ENCODE measurements at places on chromosomes 4 and X. TPM values are rescaled to one million over a fixed set of nuclear protein-coding genes. Genes with fewer than 3 reads are reported as not detected.

The UCP1 gene
- total RNA-seq: not detected

The GNRHR gene
- total RNA-seq: not detected

The GPC4 gene
- total RNA-seq: not detected

The GASK1B gene
- not detected for total RNA-seq

The EXOC1L gene
- total RNA-seq: not detected

The TCEAL7 gene
- total RNA-seq: not detected

The CDKL5 gene
- 0.78 TPM for total RNA-seq
